Substantia nigra (tissue), 51 donors: ENCODE measurements at places on chromosomes 7 and 10.

- DNase-seq: no peak
These were observed 70.0 kb downstream of the MINDY4 start for GRCh38 chr7:30841025-30841735.

DNA sequence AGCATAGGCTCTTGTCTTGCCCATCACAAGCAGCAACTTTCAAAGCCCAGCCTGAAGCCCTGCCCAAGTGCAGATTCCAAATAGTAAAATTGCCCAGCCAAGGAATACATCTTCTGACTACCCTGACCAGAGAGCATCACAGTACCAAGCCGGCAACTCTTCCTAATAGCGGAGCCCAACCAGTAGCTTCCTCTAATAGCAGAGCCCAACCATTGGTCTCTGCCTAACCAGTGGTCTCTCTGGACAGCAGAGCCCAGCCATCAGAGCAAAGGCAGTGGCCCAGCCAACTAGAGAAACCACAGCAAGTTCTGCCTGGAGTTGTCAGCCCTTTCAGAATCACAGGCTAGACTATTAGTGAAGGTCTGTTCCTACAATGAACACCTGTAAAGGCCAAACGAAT is 285.6 kb downstream of the HGF start:
- DNase-seq: peak; percentile 11

DNA sequence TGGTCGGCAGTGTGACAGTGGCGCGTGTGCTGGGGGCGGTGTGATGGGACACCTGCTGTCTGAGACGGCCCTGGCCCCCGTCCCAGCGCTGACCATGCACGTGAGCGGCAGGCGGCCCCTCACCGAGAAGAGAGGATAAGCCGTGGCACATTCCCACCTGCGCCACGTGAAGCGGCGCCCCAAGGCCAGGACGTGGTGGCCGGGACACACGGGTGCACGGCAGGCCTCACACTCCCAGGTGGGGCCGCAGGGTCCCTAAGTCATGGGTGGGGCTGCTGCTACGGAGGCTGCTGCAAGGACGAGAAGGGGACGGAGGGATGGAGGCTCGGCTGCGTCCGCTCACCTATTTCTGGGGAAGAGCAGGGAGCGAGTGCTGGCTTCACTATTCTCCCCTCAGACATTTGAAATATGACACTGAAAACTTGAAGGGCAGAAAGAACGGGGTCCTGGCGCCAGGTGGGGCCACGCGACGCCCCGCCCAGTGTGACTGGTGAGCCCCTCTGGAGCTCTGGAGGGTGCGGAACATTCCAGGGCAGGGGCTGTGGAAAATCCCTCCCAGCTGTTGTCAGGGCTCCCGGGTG is 7.5 kb downstream of the CYP2W1 start:
- DNase-seq: no peak

- DNase-seq: no peak
These were observed 12.8 kb upstream of the GPR15LG start for GRCh38 chr10:84160663-84161362.

GRCh38 chr7:157574120-157574825 is 237.5 kb downstream of the DNAJB6 start:
- DNase-seq: no peak
